ENCODE measurements at places on chromosomes 16 and 17. TPM values are rescaled to one million over a fixed set of nuclear protein-coding genes. Genes with fewer than 3 reads are reported as not detected.

The IKZF3 gene
- 0.88 TPM for polyA plus RNA-seq

The HOXB2 gene
- polyA plus RNA-seq: 17.9 TPM

The KCNG4 gene
- polyA plus RNA-seq: 0.20 TPM

The ZACN gene
- polyA plus RNA-seq: 3.3 TPM

The TMEM97 gene
- 6.5 TPM for polyA plus RNA-seq

The KREMEN2 gene
- not detected for polyA plus RNA-seq

The PRSS27 gene
- not detected for polyA plus RNA-seq

The ABI3 gene
- polyA plus RNA-seq: 13.0 TPM

The NLGN2 gene
- 7.7 TPM for polyA plus RNA-seq

The YBX2 gene
- polyA plus RNA-seq: 0.88 TPM

The CD79B gene
- 2.5 TPM for polyA plus RNA-seq

The SLC46A1 gene
- 104 TPM for polyA plus RNA-seq

The CTRB1 gene
- polyA plus RNA-seq: 4.2 TPM

The HP gene
- polyA plus RNA-seq: 18.3 TPM

The TRIM16 gene
- polyA plus RNA-seq: 7.1 TPM

The PRR11 gene
- polyA plus RNA-seq: 0.34 TPM

Data from adrenal gland (tissue), 19 donors.